ENCODE measurements at places on chromosomes 13 and 19.

GRCh38 chr19:13094771-13095392 is 7.8 kb downstream of the LYL1 start:
- peaks cover 19% of the 10 kb centered on the region for H3K27me3 ChIP-seq
- H3K4me3 ChIP-seq, result peak overlapping the region; percentile 31
- H3K36me3 ChIP-seq, result no peaks in the 10 kb centered on the region
- DNase-seq, result no peak
- H3K27ac ChIP-seq, result no peak overlapping the region

DNA sequence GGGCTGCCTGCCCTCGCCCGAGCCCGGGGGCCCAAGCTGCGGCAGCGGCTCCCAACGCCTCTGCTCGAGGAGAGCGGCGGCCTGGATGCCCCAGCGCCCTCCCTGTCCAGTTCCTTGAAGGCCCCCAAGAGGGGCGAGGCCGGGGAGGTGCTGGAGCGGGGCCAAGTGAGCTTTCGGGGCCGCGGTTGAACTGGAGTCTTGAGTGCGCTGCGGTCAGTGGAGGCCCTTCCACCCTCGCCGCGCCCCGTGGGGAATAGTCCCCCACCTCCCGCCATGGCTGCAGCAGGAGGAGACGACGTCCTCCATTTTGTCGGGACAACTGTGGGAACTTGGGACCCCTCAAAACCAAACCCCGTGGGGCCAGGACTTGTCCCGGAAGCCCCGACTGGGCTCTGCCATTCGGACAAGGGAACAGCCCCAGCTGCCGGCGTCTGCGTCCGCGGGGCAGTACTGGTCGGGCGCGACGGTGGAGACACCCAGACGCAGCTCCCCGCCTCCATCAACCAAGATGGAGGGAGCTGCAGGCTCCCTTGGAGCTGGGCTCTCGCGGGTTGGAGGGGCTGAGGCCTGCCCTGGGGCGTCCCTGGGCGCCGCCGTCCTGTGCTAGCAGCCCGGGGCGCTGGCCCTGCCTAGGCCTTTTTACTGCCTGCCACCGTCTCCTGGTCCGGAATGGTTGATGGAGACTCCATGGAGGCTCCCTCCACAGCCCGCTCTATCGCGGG is 736 bp upstream of the ZMYM5 start:
- no peak for DNase-seq
- no peak overlapping the region for H3K27ac ChIP-seq
- H3K4me1 ChIP-seq, result no peaks in the 10 kb centered on the region
- H3K36me3 ChIP-seq, result no peaks in the 10 kb centered on the region

GRCh38 chr19:5913739-5914357 is at the start of gene CAPS:
Gene CAPS, plus strand, starts transcription at chr19:5914254. Its CDS starts 153 bp downstream, at chr19:5914407.
- H3K4me1 ChIP-seq, result no peaks in the 10 kb centered on the region
- H3K4me3 ChIP-seq, result no peak within 1 kb of the TSS
- DNase-seq, result no peak
- H3K36me3 ChIP-seq, result peaks cover 24% of the 10 kb centered on the region
- no peak within 1 kb of the TSS for H3K27ac ChIP-seq

DNA sequence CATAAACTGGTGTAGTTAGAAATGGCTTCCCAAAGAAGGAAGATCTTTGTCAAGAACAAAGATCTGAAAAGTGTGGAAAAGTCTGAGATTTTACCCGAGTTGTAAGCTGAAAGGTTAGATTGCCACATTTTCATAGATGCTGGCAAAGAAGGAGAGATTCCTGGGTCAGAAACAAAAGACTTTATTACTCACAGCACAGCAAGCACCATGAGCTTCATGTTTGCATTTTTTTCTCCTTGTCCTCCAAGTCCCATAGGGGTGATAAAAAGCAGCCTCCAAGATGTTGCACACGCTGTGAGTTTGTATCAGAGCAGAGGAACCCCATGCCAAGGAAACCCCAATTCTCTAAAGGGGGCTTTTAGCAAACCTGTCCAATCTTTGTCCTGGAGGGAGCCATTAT is 29.3 kb downstream of the MZT1 start:
- H3K27me3 ChIP-seq, result no peaks in the 10 kb centered on the region
- H3K4me1 ChIP-seq, result no peaks in the 10 kb centered on the region
- DNase-seq, result no peak
- H3K27ac ChIP-seq, result no peak overlapping the region
- no peak overlapping the region for H3K4me3 ChIP-seq

GRCh38 chr13:103931331-103931845 is 865.2 kb upstream of the SLC10A2 start:
- no peaks in the 10 kb centered on the region for H3K27me3 ChIP-seq
- H3K27ac ChIP-seq, result no peak overlapping the region
- no peak for DNase-seq

DNA sequence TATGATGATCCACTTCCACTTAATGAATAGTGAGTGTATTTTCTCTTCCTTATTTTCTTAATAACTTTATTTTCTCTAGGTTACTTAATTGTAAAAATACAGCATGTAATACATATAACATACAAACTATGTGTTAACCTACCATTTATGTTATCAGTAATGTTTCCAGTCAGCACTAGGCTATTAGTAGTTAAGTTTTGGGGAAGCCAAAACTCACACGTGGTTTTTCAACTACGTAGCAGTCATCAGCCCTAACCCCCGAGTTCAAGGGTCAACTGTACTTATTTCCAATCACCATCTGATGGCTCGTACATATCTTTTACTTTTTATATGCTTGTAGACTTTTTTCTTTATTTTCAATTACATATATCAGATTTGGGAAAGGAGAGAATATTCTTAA is 95.7 kb downstream of the TNFSF13B start:
- H3K4me3 ChIP-seq, result no peak overlapping the region
- no peak for DNase-seq
- no peak overlapping the region for H3K27ac ChIP-seq
- peaks cover 2% of the 10 kb centered on the region for H3K4me1 ChIP-seq
- no peaks in the 10 kb centered on the region for H3K36me3 ChIP-seq
- no peaks in the 10 kb centered on the region for H3K27me3 ChIP-seq

DNA sequence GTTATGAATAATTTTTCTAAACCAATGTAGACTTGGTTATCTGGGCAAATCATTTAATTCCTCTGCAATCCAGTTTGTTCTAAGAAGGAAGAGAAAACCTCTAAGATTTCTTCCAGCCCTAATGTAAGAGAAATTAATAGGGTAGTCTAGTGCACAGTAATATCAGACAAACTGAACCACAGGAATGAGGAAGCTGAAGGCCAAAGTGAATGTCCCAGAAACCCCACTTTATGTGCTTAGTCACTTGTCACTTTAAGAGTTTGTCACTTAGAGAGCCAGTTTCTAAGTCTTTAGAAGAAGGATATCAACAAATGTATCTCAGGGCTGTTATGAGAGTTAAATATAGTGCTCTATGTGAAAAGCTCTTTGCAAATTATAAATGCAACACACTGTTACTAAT is 750.6 kb downstream of the DIAPH3 start:
- no peaks in the 10 kb centered on the region for H3K36me3 ChIP-seq
- H3K27ac ChIP-seq, result no peak overlapping the region
- no peak overlapping the region for H3K4me3 ChIP-seq
- DNase-seq, result no peak

GRCh38 chr19:32287086-32287485 is 58.3 kb upstream of the ZNF507 start:
- no peak overlapping the region for H3K27ac ChIP-seq
- DNase-seq, result no peak
- no peaks in the 10 kb centered on the region for H3K4me1 ChIP-seq
- H3K36me3 ChIP-seq, result no peaks in the 10 kb centered on the region
- H3K4me3 ChIP-seq, result no peak overlapping the region
- no peaks in the 10 kb centered on the region for H3K27me3 ChIP-seq

DNA sequence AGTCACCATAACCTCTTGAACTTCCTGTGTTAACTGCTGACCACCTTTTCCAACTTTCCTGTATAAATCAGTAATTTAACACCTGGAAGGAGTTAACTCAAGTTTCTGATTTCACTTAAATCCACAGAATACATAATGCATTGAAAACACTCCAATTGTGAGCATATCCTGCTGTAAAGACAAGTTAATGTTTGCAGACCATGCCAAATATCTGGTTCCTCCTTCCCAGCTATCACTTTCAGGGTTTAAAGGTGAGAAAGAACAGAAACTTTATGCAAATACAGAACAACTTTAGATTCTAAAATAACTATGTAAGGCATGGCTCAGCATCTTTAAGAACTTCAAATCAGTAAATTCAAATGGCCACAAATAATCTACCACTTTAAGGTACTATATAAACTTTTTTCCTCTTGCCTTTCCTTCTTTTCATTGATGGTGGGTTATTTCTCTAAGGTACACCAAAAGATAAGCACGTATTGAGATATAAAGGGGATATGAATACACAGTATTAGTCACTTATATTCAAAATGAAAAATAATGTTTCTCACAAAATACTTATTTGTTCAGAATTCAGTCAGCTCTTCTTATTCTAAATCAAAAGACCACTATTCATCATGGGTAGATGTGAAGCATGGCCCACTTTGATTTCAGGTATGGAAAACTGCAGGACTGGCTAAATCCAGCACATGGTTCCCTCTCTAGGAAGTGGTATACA is 6.6 kb upstream of the TPTE2 start:
- DNase-seq, result no peak
- no peaks in the 10 kb centered on the region for H3K27me3 ChIP-seq
- H3K36me3 ChIP-seq, result no peaks in the 10 kb centered on the region
- H3K4me3 ChIP-seq, result no peak overlapping the region
- H3K4me1 ChIP-seq, result no peaks in the 10 kb centered on the region

- H3K27ac ChIP-seq, result no peak overlapping the region
- no peaks in the 10 kb centered on the region for H3K4me1 ChIP-seq
- no peaks in the 10 kb centered on the region for H3K36me3 ChIP-seq
- DNase-seq, result no peak
Observed at GRCh38 chr19:31841755-31842154, 492.5 kb upstream of the TSHZ3 start.

DNA sequence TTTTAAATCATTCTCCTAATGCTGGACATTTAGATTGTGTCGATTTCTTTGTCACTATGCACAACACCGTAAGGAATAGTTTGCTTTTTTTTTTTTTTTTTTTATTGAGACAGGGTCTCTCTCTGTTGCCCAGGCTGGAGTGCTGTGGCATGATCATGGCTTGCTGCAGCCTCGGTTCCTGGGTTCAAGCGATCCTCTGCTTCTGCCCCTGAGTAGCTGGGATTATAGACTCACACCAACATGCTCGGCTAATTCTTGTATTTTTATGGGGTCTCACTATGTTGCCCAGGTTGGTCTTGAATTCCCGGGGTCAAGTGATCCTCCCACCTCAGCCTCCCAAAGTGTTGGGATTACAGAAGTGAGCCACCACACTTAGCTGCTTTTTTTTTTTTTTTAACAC is 86.5 kb downstream of the RYR1 start:
- H3K4me1 ChIP-seq, result no peaks in the 10 kb centered on the region
- no peak overlapping the region for H3K27ac ChIP-seq
- no peaks in the 10 kb centered on the region for H3K27me3 ChIP-seq
- H3K4me3 ChIP-seq, result no peak overlapping the region
- DNase-seq, result no peak
- H3K36me3 ChIP-seq, result 0 out of 2 replicates have a peak, but pooled peaks cover 3% of the 10 kb centered on the region

GRCh38 chr13:90833951-90834350 is 513.5 kb upstream of the MIR17HG start:
- no peak overlapping the region for H3K4me3 ChIP-seq
- no peaks in the 10 kb centered on the region for H3K36me3 ChIP-seq
- H3K27me3 ChIP-seq, result no peaks in the 10 kb centered on the region
- H3K4me1 ChIP-seq, result no peaks in the 10 kb centered on the region

DNA sequence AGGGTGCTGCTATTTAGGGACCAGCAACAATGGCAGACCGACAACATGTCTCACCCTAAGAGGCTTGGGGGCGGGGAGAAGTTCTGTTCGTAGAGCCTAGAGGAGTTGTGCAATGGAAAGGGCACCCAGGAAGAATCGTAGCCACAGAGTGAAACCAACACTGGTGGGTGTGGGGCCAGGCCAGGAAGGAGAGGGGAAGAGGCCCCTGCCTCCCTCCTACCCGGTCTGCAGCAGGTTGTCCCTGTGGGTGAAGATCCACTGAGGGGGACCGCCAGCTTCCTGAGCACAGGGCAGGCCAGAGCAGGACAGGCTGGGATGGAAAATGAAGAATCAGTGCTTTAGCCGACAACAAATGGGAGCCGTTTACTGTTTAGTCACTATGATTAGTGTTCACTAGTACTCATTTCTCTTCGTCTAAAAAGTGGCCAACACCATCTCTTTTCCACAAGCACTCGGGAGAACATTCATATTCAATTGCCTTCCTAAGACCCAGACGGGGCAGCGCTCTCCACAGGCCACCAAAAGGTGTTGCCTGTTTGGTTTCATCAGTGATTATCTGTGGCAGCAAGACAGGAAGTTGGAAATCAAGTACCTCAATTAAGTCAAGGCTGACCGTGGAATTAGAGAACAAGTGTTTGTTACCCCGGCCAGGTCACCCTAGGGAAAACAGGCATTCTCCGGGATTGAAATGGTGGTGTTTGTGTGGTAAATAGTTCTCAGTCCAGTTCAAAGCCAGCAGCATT is 1.1 kb upstream of the ATP11A start:
- H3K27me3 ChIP-seq, result no peaks in the 10 kb centered on the region
- H3K36me3 ChIP-seq, result no peaks in the 10 kb centered on the region
- peaks cover 5% of the 10 kb centered on the region for H3K4me1 ChIP-seq
- H3K27ac ChIP-seq, result no peak overlapping the region

- no peak for DNase-seq
- no peak overlapping the region for H3K27ac ChIP-seq
- H3K36me3 ChIP-seq, result no peaks in the 10 kb centered on the region
- H3K4me1 ChIP-seq, result no peaks in the 10 kb centered on the region
- H3K27me3 ChIP-seq, result no peaks in the 10 kb centered on the region
Observed at GRCh38 chr13:109151696-109152095, 522.3 kb downstream of the MYO16 start.

DNA sequence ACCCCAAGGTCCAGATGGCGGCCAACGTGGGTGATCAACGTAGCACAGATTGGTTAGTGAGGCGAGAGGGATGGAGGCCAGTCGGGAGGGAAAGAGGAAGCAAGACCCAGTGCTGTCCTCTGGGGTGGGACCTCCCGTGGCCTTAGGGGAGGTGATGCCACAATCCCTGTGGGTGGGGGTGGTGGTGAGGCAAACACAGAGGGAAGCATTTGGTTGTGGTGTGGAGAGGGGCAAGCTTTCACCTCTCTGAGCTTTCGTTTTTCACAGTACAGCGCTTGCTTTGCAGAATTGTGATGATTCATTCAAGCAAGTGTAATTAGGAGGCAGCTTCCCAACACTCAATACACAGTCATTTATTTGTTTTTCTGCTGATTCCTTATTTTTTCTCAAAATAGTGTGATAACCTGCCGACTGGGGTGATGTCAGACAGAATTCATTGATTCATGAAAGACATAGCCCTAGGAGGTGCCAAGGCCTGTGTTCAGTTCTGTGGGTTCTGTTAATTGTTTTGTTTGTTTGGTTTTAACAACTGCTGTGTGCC is 2.4 kb downstream of the LENG8 start:
- H3K36me3 ChIP-seq, result peaks cover 49% of the 10 kb centered on the region
- H3K27ac ChIP-seq, result no peak overlapping the region
- no peaks in the 10 kb centered on the region for H3K27me3 ChIP-seq
- no peak overlapping the region for H3K4me3 ChIP-seq

DNA sequence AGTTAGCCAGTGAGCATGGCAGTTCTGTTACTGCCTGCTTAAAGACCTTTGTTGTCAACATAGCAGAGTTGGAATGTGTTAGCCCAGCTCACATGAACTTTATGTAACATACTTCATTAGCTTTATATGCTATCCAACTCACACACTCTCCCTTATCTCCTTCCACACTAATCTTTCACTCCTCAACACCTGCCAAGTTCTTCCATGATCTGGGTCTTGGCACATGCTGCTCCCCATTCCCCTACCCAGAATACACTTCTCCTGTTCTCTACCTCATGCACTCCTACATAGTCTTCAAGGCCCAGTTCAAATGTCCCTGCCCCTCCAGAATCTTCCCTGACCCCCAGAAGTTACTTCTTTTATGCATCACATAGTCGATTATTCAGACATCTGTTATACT is 179.3 kb downstream of the KATNAL1 start:
- H3K27me3 ChIP-seq, result no peaks in the 10 kb centered on the region
- no peak overlapping the region for H3K4me3 ChIP-seq
- no peaks in the 10 kb centered on the region for H3K4me1 ChIP-seq
- no peak overlapping the region for H3K27ac ChIP-seq
